NCI-H524 treated with DMSO at 0.1 percent for 48 hours (cell line): ENCODE measurements at places on chromosomes 16 and 17.

GRCh38 chr16:89034971-89035668 is 58.1 kb upstream of the CBFA2T3 start:
- DNase-seq = peak; percentile 59

GRCh38 chr17:50421308-50422051 is 4.5 kb upstream of the ACSF2 start:
- DNase-seq = no peak

DNA sequence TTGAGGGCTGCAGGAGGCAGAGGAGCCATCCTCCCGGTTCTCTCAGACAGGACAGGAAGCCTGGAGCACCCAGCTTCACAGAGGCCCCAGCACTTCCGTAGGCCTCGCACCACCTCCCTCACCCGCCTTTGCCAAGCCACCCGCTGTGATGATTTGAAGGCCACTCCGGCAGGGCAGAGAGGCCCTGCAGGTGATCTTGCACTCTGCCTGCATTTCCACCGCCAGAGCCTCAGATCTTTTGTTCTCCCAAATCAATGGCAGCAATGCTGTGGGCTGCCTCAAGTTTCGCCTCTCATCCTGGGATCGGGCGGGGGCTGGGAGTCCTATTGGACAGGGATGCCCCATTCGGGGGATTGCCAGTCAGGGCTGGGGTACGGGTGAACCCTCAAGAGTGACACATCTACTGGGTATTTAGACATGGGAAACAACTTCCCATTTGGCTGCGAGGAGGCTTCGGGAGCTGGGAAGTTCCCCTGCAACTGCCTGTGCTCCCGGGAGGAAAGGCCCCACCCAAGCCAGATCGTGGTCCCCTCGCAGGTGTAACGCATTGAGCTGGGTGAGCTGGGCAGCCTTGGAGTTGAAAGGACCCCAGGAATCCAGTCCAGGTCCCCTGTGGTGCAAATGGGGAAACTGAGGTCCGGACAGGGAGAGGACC is 34.8 kb upstream of the PEMT start:
- DNase-seq = no peak

- no peak for DNase-seq
These were observed 206.9 kb downstream of the RAB11FIP4 start for GRCh38 chr17:31598399-31598782.

- DNase-seq = no peak
These were observed 3.3 kb downstream of the CARMIL2 start for GRCh38 chr16:67648088-67648763.

DNA sequence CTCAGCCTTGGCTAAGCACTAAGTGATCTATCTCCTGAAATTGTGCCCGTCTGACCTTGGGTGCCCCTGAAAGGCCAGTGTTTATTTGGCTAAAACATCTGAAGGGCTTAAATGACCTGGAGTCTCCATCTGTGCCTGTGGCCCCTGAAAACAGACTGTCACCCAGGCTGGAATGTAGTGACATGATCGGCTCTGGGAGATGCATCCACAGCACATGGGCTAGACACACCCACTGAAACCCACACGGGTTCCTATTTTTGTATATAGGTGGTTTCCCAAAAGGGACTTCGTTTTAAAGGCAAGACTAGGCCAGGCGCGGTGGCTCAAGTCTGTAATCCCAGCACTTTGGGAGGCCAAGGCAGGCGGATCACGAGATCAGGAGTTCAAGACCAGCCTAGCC is 13.5 kb downstream of the CEP295NL start:
- no peak for DNase-seq
